SHP77 treated with DMSO at 0.1 percent for 48 hours (cell line): ENCODE measurements at places on chromosomes 7 and 10.
A peak's percentile ranks its signal among the peaks of the same experiment; 100 is the strongest.

- no peak for DNase-seq
Observed at GRCh38 chr10:82981137-82981723, 1106.2 kb downstream of the NRG3 start.

GRCh38 chr7:130187360-130187759, 17.8 kb downstream of the TMEM209 start:
- DNase-seq = no peak

DNA sequence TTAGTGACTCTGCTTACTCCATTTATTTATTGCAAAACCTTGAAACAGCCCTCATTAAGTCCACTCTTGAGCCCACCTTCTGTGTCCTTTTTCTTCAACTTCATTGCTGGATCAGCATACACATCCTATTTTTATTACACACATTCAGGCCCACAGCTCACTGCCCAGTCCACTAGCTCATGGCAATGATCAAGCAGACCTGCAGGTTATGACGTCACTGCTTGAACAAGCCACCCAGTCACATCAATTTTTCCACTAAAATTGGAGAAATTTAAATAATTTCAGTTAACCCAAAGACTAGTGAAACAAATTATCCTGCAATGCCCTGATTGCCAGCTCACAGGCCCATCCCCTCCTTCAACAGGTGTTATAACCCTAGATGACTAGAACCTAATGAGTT, 16.0 kb upstream of the STARD3NL start:
- no peak for DNase-seq

GRCh38 chr7:17369691-17370426, 71.4 kb downstream of the AHR start:
- DNase-seq = no peak

DNA sequence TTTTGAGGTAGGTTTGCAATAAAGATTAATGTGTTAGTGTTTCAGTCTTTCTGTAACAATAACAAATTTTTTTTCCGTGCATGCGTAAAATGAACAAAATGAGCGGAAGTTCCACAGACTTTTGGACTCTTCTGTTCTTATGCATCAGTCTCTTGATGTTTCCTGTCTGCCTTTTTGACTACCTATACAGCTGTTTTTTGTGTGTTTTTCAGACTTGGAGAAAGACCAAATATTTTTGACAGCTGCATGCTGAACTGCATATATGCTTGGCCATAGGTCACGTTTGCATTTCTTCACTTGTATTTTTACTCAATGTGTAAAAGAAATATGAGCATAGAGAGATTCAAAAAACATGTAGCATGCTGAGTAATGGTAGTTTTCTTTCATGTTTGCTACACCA, 119.3 kb downstream of the BBS9 start:
- no peak for DNase-seq

DNA sequence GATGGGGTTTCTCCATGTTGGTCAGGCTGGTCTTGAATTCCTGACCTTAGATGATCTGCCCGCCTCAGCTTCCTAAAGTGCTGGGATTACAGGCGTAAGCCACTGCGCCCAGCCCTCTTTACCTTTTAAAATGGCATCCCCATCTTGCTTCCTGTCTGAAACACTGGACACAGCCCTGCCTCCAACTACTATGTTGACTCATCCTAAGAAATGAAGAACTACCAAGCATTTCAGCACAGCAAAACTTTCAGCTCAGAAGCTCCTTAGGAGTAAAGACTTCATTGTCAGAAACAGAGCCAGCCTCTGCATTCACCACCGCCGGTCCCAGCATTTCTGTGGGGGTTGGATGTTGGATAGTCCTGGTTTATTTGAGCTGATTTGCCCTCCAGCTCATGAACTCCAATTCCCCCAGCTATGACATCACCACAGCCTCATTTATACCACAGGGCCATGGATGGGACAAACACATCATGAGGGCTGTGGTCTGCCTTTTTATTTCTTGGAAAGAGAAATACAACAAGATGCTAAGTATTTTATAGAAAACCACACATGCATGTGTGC, 123.5 kb downstream of the ADCY1 start:
- DNase-seq = no peak

DNA sequence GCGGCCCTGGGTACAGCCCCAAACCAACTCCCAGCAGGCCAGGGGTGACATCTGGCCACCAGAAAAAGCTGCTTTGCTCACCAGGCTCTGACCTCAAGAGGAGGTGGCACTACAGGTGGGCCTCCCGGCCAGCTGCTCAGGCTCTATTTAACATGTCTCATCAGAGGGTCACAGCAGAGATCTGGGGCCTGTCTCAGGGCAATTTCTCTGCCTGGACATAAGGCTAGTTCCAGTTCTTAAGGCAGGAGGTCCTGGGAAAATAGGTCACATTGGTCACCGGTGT, 88.6 kb downstream of the GFRA1 start:
- no peak for DNase-seq

- no peak for DNase-seq
Observed at GRCh38 chr7:150417863-150418262, 32.6 kb upstream of the GIMAP8 start.

GRCh38 chr10:84176351-84176750, 2.8 kb downstream of the GPR15LG start:
- DNase-seq = no peak

- DNase-seq = no peak
Observed at GRCh38 chr10:77673515-77674140, 36.0 kb upstream of the KCNMA1 start.

GRCh38 chr10:128985036-128985435, 482.0 kb upstream of the MGMT start:
- DNase-seq = no peak

GRCh38 chr10:119762805-119763798, 37.3 kb downstream of the INPP5F start:
- DNase-seq = no peak

DNA sequence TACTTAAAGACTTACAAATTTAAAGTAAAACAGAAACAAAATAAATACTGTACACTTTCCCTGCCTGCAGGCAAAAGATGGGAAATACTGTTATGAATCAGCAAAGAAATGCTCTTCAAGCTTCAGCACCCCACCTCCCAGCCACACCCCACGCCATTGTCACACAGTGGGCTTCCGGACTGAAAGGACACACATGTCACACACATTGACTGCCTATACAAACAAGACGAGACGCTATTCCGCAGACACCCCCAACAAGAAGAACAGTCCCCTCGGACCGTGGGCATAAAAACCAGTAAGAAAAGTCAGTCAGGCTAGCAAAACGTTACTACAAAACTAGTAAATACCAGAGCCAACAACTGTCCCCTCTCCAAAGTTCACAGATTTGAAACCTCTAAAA, 22.2 kb upstream of the PARP12 start:
- DNase-seq = no peak

GRCh38 chr7:38070718-38071117, 107.3 kb upstream of the STARD3NL start:
- peak; percentile 15 for DNase-seq

- DNase-seq = no peak
Observed at GRCh38 chr7:83850941-83851340, 202.0 kb upstream of the SEMA3E start.

- no peak for DNase-seq
Observed at GRCh38 chr10:2984682-2985081, 82.7 kb upstream of the PFKP start.
